ENCODE measurements at places on chromosomes 3 and 15.

DNA sequence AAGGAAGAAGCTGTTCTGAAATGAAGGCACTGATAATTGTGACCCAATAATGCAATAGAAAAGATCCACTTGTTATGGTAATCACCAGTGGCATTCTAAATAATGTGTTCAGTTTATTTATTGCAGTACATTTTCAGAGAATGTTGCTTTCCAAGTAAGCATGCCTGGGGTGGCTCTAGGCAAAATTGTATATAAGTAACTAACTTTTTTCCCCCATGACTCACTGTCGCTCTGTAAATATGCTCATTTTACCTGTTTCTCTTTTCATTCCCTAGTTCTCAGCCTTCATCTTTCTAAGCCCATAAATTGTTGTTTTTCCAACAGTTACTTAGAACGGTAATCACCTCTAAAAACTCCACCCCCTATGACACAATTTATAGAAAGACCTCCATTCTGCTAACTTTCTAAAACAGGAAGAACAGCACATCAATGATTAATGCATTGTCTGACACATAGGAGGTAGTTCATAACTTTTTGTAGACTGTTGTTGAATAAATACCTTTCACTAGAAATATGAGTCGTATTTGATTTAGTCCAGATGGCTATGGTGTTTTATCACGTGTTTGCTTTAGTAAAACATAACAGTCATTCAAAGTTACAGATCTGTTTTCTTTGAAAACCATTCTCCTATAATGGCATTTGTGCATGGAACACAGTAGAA, 143.1 kb downstream of the LSAMP start:
- no peak for DNase-seq

GRCh38 chr3:50186096-50186495, 5.3 kb upstream of the GNAT1 start:
- DNase-seq = no peak

DNA sequence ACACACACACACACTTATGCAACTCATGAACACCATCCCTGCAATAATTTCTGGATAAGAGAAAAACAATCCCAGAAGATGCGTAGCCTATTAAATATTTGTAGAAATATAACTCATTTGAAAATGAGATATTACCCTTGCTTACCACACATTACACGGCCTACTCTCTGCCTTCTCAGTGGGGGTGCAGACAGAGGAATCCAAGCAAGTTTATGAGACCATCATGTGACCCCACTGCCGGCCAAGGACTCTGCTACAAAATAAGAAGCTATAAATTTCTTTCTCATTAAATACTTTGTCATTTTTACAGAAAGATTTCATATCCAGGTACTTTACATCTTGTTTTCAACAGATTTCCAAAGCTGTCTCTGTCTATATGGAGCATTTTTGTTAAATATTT, 286.3 kb downstream of the ZNF385D start:
- no peak for DNase-seq

GRCh38 chr3:152156880-152157279, 111.8 kb upstream of the MBNL1 start:
- DNase-seq = no peak

- no peak for DNase-seq
These were observed 2.7 kb upstream of the CTSH start for GRCh38 chr15:78947506-78947905.

DNA sequence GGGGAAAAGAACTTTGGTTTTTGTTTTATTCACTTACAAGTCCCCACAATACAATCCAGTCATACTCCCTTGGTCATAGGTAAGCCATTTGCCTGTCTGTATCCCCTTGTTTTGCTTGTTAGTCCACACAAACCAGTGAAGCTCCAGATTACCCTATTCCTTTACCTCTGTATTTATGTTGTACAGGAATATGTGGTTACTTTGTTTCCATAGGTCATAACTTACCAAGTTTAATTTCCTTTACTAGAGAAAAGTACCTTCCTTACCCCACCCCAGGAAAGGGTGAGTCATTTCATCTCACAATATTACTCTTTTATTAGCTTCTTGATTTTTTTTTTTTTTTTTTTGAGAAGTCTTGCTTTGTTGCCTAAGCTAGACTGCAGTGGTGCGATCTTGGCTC, 113.4 kb upstream of the LRRFIP2 start:
- no peak for DNase-seq

- peak; percentile 85 for DNase-seq
These were observed 23.6 kb downstream of the SEC61A1 start for GRCh38 chr3:128075522-128076482.

DNA sequence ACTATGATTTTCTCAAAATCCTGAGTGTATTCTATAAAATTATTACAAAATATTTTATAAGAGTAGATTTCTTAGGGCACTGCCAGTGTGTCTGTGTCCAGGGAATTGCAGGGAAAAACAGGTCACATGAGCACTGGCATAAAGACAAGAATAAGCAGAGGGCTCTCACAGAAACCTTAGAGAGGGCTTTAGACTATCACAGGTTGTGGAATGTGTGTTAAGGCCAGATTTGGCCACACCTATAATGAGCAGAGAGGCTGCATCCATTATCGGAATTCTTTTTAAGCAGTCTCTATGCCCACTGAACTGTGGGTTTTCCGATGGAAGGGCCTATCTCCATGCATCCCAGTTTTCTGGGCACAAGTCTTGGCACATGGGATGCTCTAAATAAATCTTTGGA, 90.2 kb downstream of the RTP4 start:
- no peak for DNase-seq

DNA sequence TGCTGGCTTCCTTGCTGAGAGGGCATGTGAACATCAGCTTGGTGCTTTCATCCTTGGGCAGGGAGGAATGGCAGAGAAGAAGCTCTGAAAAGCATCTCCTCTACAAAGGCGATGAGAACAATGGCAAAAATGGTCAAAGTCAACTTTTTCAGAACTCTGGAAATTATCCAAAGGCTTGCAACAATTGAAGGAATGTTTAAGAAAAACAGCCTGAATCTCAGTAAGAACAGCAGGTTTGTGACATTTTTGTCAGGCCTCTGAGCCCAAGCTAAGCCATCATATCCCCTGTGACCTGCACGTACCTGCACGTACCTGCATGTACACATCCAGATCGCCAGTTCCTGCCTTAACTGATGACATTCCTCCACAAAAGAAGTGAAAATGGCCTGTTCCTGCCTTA, 51.8 kb downstream of the ONECUT1 start:
- DNase-seq = no peak

DNA sequence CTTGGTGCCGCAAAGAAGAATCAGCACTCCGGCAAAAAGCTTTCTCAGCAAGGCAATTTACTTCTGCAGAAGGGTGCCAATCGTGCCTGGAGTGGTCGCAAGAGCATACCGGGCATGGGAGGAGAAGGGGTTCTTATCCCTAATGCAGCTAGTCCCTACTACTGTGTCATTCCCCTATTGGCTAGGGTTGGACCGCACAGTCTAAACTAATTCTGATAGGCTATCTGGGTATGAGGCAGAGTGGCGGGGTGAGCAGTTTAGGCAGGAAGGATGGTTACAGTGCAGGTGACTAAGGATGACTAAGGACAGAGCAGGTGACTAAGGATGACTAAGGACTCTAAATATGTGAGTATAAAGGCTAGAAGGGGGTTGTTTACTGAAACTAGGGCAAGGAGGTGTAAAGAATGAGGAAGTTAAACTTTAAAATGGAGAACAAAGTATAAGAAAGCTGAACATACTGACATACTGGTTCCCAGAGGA, 52.9 kb downstream of the PGBD4 start:
- no peak for DNase-seq

Data from activated gamma-delta T cell treated with Interleukin-2 at 50 U/mL for 16 hours (primary cell).